ENCODE measurements at places on chromosomes 13 and 19.
A peak's percentile ranks its signal among the peaks of the same experiment; 100 is the strongest.

GRCh38 chr13:30744681-30745077 is 9.3 kb downstream of the ALOX5AP start:
- no peak for DNase-seq

- no peak for DNase-seq
Measured at GRCh38 chr19:49441210-49441959, at the start of gene SLC17A7. Gene SLC17A7 (minus strand): TSS chr19:49441527. CDS start chr19:49441379, 148 bp downstream.

- DNase-seq = no peak
Measured at GRCh38 chr19:7778081-7778480, 15.0 kb downstream of the CLEC4M start.

- DNase-seq = peak; percentile 43
Measured at GRCh38 chr13:50326811-50327210, 311.6 kb downstream of the KCNRG start.

- DNase-seq = no peak
Measured at GRCh38 chr19:6466526-6467248, 2.6 kb downstream of the CRB3 start.

- no peak for DNase-seq
Measured at GRCh38 chr19:54186934-54187381, 2.4 kb downstream of the MBOAT7 start.

- no peak for DNase-seq
Measured at GRCh38 chr19:6478815-6479214, 2.8 kb downstream of the DENND1C start.

DNA sequence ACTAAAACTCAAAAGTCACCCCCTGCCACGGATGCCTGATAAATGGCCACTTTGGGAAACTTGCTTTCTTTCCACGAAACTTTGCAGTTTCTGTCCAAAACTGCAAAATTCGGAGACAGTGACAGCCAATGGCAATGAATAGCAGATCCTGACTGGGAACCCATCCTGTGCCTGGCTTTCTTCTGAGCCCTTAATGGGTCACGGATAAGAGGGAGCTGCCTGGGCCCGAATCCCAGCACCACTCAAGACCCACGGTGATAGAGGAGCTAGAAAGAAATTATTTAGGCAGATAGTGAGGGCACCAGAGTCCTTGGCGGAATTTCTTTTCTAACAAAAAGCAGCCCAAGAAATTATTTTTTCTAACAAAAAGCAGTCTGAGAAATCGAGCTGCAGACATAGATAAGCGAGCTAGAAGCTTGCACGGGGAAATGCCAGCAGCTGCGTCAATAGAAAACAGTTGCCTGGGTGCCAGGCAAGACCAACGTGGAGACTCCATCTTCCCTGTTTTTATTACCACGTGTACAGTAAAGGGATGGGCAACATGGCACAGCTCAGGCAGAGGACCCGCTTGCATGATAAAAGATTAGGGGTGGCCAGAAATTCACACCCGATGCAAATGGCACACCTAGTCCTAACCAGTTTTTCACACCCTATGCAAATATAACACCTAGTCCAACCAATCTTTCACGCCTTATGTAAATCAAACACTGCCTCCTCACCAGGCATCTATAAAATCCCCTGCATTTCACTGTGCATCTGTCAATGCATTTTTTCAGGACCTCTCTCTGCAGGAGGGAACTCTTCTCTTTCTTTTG is 7.1 kb upstream of the HSH2D start:
- DNase-seq = no peak

DNA sequence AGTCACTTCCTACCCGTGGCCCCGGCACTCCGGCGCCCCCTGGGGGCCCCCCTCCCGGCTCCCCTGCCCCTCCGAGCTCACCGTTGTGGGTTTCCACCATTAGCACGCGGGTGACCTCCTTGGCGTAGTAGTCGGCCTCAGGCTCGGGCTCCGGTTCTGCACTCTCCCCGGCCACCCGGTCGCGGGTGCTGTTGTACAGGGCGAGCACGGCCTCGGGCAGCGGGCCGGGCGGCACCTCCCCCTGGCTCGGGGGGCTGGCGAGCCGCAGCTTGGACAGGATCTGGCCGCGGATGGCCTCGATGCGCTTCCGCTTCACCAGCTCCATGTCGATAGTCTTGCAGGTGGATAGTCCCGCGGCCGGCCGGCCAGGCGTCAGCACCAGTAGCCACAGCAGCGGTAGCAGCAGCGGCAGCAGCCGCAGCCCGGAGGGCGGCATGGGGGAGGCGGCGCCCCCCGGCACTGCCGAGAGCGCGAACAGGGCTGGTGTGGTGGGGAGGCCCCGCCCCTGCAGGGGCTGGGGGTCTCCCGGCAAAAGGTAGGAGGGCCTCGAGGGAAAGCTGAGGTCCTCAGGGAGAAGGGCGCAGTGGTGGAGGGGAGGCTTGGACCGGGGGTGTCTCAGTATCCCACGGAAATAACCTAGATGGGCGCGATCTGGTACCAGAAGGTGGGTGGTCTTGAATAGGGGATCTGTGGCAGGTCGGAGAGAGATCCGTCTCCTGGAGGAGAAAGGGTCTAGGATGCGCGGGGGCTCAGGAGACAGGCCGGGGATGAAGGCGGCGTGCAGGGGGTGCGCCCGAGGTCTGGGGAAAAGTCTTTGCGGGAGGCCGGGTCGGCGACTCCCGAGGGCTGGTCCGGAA is 885 bp downstream of the TGFB1 start:
- DNase-seq = peak; percentile 72

DNA sequence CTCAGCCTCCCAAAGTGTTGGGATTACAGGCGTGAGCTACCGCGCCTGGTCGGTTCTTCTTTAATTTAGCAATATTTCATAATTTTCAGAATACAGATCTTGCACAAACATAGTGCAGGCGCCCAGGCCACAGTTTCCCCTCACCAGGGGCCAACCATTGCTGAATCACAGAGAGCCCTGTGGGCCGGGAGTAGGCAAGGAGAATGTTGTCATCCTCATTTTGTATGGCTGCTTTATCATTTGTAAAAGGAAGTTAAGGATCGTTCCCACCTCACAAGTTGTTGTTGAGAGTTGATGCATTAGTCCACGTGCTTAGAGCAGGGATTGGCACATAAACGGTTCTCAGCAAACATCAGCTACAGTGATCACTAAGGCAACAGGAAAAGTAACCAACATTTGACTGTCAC is 30.2 kb downstream of the MEIS3 start:
- no peak for DNase-seq

DNA sequence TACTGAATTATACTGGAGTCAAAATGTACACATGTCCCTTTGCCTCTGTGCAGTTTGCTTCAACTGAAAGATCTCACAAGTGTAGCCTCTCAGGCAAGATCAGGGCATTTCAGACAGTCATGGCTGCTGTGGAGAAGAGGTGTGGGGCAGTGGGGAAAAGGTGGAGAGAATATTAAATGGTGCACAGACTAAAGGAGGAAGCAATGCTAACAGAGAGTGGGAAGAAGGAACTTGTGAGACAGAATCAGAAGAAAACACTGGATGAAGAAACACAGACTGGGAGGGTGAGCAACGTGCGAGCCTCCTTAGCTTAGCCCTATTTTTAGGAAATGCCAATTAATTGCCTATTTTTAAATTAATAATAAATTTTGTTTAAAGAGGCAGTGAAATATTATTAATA is 49.6 kb upstream of the RAP2A start:
- DNase-seq = no peak

DNA sequence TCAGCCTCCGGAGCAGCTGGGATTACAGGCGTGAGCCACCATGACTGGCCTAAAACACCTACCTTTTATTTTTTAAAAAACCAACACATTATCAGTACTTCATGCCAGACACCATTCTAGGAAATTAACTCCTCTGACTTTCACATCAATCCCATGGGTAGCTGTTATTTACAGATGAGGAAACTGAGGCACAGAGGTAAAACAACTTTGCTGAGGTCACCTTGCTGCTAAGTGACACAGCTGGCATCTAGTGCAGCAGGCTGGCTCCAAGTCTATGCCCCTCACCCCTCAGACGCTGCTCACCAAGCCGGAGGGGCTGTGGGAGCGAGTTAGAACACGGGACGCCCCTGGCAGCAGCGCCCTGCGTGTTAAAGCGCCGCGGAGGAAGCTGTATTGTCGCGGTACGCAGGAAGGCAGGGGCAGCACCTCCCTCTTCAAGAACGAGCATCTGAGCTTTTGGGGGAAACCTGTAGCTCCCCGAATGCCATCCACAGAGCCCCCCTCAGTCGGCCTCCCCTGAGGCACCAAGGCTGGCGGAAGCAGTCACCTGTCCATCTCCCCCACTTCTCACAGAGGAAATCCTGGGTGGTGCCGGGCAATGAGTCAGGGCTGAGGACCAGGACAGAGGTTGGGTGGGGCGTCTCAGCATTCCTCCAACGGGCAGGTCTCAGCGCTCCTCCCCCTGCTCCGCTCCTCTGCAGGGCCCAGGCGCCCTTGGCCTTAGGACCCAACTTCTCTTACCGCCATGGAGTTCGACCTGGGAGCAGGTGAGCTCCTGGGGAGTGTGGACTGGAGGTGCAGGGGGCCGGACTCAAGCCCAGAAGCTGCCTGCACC is at the start of gene C19orf33:
Gene C19orf33, plus strand, starts transcription at position 735 of the 835 bp plus-strand sequence. Its CDS starts 11 bp downstream, at position 746.
- no peak for DNase-seq

DNA sequence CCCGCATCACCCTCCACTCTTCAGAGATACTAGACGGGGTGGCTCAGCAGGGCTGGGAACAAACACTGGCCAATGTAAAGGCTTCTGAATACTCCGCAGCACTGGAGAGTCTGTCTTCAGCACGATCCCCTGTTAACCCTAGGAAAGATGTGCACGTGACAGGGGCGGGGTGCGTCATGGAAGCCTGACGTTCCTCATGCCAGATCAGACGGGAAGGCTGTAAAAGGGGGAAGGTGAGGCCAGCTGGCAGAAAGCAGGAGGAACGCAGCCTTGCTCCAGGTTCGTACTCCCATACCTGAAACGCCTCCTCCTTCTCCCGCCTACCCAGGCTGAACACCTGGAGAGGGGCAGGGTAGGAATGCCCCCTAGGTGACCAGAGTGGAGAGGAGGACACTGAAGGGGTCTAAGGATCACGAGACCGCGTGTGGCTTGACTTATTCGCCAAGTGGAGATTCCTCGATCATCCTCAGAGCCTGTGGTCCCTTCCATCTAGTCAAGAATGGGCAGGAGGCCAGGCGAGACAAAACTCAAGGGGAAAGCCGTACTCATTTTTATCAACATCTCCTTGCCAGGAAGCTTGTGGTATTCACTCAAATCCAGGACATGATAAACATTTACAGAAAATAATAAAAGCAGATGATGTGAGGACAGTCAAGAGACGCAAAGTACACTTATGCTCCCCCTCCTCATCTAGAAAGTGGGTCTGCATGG is 18.2 kb upstream of the FFAR2 start:
- no peak for DNase-seq

- no peak for DNase-seq
Measured at GRCh38 chr13:36794706-36795105, 24.3 kb upstream of the RFXAP start.

DNA sequence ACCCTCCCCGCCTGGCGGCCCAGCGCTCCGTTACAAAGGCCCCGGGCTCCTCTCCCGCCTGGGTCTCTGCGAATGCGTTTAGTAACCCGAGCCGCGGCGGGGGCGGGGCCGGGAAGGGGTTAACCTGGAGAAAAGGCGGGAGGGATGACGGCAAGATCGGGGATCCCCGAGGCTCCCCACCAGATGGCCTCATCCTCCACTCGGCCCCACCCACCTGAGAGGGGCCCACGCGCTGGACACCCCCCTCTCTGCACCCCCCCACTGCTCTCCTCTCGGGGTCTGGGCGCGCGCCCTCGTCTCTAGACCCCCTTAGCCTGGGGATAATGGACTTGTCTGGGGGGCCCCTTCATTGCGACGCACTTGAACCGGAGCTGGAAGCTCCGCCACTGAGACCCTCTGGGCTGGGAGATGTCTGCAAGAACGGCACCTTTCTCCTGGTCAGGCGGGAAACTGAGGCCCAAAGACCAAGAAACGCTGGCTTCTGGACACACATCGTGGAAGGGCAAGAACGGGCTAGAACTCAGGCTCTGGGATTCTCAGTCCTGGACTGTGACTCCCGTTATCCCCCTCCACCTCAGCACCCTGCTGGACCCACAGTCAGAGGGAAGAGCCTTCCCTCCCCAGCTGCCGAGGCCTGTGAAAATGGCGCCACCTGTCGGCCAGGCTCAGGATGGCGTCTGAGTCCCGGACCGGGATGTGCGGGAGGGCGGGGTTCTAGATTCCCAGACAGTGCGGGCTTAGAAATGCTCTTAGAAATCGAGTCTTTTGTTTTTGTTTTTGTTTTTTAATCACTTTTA is 2.9 kb upstream of the LTBP4 start:
- DNase-seq = peak; percentile 92

- no peak for DNase-seq
Measured at GRCh38 chr13:46529216-46529919, 23.6 kb upstream of the LRCH1 start.

GRCh38 chr13:26772531-26772930 is 11.9 kb upstream of the GPR12 start:
- no peak for DNase-seq

GRCh38 chr19:28887920-28888618 is 324.9 kb downstream of the UQCRFS1 start:
- DNase-seq = no peak

Measured in M059J (cell line).